AG09309 (cell line): ENCODE measurements at places on chromosomes 1 and 21.
A peak's percentile ranks its signal among the peaks of the same experiment; 100 is the strongest.

- DNase-seq: no peak
Measured at GRCh38 chr1:25971066-25971810, 26.6 kb downstream of the PAFAH2 start.

DNA sequence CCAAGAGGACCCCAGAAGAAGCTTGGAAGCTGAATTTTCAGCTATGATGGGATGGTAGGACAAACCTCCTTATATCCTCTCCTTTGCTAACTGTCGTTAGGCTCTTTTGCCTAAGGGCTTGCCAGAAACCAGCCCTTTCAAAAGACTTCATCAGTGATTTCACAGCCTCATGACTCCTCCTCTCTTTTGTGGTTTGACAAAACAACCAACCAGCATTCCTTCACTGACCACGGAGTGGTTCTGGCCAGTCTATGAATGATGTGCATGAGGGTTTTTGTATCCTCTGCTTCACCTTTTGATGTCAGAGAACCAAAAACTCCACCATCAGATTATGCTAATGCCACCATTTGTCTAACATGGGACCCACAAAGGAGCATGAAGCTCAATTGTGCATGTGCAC lies 116.9 kb upstream of the COA6 start:
- DNase-seq: no peak

DNA sequence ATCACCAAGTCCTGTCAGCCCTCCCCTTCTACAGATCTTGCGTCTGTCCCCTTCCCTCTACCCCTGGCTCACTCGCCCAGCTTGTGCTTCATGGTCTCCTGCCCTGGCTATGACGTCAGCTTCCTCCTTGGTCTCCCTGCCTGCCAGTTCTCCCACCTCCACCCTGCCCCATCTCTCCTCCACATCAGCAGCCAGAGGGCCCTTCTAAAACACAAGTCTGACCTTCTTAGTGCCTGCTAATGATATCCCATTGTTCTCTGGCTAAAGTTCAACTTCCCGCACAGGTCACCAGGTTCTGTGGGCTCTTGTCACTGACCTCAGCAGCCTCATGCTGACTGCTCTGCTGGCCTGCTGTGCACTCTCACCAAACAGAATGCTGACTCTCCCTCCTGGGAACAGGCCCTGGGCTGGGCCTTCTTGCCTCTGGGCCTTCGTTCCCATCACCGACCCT lies 24.7 kb upstream of the MYCL start:
- DNase-seq: no peak

GRCh38 chr1:160428655-160429054 lies 28.3 kb downstream of the VANGL2 start:
- DNase-seq: no peak

DNA sequence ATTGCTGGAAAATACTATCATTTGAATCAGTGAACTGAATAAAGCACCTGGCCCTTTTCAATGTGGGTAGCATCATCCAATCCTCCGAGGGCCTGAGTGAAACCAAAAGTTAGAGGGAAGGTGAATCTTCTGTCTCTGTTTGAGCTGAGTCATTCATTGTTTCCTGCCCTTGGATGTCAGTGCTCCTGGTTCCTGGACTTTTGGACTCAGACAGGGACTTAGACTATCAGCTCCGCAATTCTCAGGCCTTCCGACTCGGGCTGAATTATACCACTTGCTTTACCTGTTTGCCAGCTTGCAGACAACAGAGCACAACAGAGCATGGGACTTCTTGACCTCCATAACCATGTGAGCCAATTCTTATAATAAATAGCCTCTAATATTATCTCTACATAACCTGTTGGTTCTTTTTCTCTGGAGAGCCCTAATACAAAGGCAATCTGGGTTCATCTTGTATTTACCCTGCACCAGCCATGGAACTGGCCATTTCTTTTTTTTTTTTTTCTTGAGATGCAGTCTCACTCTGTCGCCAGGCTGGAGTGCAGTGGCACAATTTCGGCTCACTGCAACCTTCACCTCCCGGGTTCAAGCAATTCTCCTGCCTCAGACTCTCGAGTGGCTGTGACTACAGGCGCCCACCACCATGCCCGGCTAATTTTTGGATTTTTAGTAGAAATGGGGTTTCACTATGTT lies 19.2 kb upstream of the VASH2 start:
- no peak for DNase-seq

GRCh38 chr1:32830092-32830852 lies 12.8 kb downstream of the S100PBP start:
- DNase-seq: no peak

DNA sequence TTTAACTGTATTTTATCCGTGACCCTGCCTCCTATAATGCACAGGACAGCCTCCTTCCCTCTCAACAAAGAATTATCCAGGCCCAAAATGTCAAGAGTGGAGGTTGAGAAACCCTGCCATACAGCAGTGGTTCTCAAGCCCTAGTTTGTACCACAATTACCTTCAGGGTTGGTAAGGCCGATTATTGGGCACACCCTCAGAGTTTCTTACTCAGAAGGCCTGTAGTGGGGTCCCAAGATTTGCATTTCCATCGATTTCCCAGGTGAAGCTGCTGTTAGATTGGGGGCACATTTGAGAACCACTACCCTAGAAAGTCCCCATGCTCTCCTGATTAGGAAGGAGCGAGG lies 400 bp upstream of the PGBD2 start:
- no peak for DNase-seq

GRCh38 chr1:32276032-32276782 lies 15.7 kb upstream of the HDAC1 start:
- DNase-seq: no peak

- no peak for DNase-seq
Measured at GRCh38 chr1:163191301-163191700, 11.4 kb downstream of the RGS5 start.

DNA sequence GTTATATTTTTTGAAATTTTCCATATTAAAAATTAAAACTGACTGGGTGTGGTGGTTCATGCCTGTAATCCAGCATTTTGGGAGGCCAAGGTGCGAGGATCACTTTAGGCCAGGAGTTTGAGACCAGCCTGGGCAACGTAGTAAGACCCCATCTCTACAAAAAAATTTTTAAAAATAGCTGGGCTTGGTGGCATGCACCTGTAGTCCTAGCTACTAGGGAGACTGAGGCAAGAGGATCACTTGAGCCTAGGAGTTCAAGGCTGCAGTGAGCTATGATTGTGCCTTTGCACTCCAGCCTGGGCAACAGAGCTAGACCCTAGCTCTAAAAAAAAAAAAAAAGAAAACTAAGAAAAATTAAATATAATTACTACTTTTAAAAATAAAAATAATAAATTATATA lies 4.5 kb upstream of the SVBP start:
- DNase-seq: no peak

GRCh38 chr1:160539990-160540858 lies 17.2 kb upstream of the SLAMF6 start:
- DNase-seq: no peak

DNA sequence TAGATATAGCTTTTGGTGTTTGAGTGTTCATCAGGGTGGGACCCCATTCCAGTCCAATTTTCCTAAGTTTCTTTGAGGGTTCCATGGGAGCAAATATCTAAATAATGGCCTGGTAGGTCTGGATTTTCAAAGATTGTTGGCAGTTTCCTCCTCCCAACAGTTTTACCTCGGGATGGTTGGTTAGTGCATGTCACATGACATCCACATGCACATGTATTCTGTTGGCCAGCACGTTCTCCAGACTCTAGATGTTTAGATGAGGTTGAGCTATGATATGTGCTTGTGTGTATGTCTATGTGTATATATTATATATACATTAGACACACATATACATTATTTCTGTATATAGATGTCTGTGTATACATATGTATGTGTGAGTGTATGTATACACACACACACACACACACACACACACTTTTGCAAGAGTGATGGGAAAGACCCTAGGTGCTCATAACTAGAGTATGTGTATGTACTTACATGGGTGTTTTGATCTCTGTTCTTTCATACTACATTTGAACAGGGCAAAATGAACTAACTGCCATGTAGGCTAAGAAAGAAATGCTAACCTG lies 5.6 kb downstream of the RGS4 start:
- DNase-seq: no peak

GRCh38 chr1:180620581-180620980 lies 11.2 kb upstream of the XPR1 start:
- no peak for DNase-seq

DNA sequence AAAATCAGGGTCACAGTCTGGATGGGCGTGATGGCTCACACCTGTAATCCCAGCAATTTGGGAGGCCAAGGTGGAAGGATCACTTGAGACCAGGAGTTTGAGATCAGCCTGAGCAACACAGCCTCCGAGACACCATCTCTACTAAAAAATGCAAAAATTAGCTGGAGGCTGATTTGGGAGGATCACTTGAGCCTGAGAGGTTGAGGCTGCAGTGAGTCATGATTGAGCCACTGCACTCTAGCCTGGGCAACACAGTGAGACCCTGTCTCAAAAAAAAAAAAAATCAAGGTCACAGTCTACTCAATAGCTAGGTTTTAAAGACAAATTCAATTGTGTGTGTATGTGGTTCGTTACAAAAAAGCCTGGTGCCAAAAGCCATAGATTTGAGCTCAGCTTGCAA lies 34.4 kb downstream of the TRIM67 start:
- DNase-seq: no peak

GRCh38 chr1:174221681-174222080 lies 62.4 kb downstream of the RABGAP1L start:
- DNase-seq: no peak

DNA sequence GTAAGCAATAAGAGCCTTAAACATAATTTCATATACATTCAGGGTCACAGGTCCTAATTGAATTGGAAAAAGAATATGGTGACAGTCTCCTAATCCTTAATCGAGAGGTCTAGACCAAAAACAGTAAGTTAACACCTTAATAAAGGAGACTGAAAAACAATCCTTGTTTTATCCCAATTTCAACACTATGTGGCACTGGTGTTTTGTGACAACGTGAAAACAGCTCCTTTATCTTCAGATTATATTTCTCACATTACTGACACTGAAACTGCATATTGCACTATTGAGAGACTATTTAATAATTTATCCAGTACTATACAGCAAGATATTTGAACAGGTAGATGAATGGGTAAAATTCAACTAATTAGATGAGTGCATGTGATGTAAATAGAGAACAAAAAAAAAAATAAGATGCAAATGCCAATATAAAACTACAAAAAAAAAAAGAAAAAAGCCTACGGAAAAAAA lies 34.1 kb downstream of the TP53BP2 start:
- peak; percentile 16 for DNase-seq

- no peak for DNase-seq
Measured at GRCh38 chr1:108084866-108085477, 115.2 kb downstream of the SLC25A24 start.

DNA sequence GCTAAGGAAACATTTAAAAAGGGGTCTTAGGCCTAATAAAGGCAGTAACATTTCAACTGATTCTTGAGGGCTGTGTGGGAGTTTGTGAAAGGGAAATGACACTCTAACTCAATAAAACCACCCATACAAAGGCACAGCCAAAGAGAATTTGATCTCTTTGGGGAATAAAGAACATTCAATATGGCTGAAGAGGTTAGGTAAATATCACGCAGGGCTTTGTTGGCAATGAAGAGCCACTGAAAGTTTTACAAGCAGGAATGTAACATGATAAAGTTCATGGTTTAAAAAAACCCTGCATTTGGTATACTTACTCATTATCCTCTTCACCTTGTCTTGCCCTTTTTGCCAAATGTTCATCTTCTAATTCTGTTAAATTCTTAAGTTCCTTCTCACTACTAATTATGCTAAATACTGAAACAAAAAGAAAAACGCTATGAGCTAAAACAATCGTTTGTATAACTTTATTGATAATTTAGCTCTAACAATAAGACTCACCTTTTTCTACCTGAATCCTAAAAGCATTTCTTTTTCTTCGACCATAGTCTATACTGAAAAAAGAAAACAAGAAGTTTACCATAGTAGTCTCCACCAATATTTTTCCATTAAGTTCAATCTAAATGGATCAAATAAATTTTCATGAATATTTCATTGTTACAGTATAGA lies 12.5 kb downstream of the NVL start:
- DNase-seq: no peak

DNA sequence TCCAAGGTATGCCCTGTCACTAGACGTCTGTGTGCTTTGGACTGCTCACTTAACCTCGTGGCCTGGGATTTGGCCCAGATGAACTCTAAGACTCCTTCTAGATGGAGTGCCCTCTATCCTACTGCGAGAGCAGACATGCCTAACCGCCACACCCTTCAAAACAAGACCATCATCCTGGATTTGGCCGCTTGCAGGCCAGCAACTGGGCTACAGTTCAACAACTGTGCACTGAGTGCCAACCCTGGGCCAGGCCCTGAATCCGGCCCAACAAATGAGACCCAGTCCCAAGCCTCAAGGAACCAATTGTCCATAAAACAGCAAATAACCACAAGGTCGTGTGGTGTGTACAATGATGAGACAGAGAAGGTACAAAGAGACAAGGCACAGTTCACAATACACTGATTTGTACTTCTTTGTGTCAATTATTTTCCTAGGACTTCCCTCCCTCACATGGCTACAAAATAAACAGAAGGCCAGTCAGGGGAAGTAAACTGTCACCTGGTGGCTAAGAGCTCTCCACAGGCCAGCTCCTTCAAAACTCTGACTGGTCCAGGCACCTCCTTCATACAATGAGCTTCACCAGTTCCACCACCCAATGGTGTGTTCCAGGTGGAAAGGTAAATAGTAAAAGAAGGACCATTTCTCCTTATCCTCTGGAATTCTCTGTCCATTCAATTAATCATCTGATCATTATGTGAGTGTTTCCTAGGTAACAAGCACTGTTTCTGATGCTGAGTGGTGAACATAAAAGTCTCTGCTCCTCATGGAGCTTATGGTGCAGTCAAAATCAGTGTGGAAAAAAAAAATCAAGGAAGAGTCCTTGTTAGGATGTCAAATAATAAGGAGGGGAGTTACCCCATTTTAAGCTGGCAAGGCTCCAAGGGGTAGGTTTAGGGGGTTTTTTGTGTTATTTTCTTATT lies 60.4 kb downstream of the CAPZB start:
- DNase-seq: no peak

- no peak for DNase-seq
Measured at GRCh38 chr1:201329286-201329685, 46.0 kb downstream of the PKP1 start.

- no peak for DNase-seq
Measured at GRCh38 chr1:9187004-9187403, 47.6 kb upstream of the H6PD start.

DNA sequence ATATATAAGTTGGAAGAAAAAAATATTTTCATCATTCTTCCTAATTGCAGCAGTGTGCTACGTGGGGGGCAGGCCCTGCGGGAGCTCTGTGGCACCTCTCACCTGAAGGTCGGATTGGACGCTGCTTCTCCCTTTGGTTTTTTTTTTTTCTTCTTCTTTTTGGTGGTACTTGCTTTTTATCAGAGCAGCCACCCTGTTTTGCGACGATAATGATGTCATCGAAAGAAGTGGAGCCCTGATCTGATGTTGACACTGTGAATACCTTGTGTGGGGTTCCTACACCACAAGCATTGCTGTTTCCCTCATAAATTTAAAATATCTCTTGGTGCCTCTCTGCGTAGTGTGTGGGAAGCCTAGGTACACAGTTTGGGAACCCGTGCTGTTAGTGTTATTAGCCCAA lies 5.5 kb downstream of the TRAPPC10 start:
- no peak for DNase-seq

DNA sequence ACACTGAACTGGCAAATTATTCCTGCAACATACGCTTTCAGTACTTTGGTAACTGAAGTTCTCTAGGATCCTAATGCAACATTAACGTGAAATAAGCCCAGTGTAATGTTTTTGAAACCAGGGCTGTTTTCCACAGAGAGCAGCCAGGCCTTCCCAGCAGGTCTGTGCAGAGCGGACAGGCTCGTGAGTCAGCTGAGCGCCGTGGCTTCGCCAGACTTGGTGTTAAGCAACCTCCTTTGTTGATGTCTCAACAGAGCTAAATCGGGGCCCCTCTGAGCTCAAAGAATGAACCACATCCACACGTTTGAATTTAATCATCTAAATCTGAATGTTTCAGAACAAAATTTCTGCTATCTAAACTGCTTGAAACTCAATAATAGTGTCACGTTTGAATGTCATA lies 181.8 kb upstream of the FMN2 start:
- DNase-seq: peak; percentile 85
